ENCODE measurements at places on chromosomes 7 and 10.

DNA sequence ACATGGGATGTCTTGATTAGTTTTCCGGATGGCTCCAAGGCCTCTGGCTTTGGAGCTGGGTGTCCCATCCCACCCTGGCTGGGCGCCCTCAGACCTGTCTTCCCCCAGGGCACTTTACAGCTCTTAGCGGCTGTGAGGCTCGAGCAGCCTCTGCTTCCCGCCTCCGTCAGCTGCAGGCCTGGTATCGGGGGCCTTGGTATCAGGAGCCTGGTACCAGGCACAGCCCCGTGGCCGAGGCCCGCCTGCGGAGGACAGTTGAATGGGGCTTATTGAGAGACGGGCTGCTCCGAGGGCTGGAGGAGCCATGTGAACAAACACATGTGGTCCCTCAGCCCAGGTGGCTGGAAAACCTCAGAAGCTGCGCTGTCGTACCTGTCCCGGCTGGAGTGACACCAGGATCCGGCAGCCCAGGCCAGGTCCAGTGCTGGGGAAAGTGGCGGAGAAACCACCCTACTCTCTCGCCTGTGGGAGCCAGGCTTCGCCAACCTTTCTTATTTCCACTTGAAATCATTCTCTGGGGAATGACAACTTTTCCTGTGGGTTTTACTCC, 23.9 kb upstream of the AP5Z1 start:
- no peak for DNase-seq

DNA sequence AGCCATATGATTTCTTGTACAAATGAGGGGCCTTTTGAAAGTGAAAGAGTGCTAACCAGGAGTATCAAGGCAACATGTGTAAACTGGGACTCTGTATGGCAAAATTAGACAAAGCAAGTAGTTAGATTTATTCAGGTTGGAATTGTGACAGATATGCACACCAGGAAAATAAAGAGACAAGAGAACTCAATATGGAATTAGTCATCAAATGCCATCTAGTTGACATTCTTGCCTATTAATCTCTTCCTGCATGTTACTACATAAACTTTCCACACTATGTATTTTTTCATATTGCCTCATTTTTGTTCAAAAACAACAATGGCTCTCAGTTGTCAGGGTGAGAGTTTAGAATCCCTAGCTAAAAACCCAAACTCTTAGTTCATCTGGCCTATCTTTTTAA, 799.0 kb downstream of the NRG3 start:
- no peak for DNase-seq

GRCh38 chr7:157788573-157788972, 451.8 kb downstream of the DNAJB6 start:
- no peak for DNase-seq

- DNase-seq, result no peak
Observed at GRCh38 chr10:1242975-1243374, 186.8 kb downstream of the WDR37 start.

DNA sequence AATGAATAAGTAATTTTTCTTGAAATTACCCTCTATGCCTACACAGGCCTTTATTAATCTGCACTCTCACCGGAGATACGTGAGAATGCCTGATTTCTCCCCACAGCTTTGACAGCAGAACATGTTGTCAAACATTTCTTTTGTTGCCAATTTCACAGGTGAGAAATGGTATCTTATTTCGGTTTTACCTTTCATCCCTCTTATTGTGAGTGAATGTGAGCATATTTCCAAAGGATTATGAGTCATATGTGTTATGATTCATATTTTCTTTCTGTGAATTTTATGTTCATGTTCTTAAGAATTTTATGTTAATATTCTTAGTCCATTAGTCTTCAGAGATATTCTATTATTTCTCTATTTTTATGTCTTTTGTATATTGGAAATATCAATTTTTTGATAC, 965.1 kb downstream of the CCSER2 start:
- DNase-seq, result no peak

- no peak for DNase-seq
Observed at GRCh38 chr10:80322711-80323110, 33.3 kb upstream of the MAT1A start.

DNA sequence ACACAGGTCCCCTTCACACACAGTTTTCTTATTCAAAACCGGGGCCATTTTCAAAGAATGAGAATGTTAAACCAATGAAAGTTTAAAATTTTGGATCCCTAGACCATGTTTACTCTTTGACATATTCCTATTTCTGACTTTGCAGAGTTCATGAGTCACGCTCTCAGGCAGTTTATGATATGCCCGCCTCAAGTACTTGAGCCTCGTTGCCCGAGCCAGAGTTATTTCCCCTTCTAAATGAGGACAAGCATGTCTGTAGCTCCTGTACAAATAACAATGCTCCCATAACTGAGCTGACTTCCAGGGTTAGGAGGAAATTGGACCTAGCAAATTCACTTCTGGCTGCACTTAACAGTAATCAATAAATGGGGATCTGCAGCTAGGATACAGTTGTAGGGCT, 87.9 kb upstream of the PDE1C start:
- DNase-seq, result no peak

GRCh38 chr10:34378297-34378696, 436.8 kb downstream of the PARD3 start:
- DNase-seq, result no peak

DNA sequence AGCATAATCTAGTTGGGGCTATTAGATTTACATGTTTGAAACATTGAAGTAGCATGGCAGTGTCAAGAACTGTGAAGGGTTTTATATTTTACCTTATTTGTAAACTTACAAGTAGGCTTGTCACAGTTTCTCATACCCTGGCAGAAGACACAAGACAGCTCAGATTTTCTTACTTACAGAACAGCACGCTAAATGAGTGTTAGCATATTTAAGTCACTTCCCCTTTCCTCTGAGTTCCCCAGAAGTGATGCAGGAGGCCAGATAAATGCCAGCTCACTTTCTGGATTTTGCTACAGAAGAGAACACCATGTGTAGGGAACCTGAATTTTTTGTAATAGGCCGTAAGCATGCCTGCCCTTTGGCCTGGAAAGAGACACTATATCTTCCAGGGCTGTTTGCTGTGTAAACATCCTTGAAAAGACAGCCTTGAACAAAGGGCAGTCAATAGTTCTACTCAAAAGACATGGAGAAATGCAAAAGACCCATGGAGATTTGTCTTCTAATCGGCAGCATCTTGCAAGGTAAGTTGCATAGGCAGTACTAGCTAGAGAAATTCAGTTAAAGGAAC, 279.1 kb downstream of the PHF14 start:
- no peak for DNase-seq

All from CD4-positive, alpha-beta T cell treated with Interleukin-10 for 1 hour (primary cell).